GM04503 (cell line): ENCODE measurements at places on chromosomes 5 and 9.

DNA sequence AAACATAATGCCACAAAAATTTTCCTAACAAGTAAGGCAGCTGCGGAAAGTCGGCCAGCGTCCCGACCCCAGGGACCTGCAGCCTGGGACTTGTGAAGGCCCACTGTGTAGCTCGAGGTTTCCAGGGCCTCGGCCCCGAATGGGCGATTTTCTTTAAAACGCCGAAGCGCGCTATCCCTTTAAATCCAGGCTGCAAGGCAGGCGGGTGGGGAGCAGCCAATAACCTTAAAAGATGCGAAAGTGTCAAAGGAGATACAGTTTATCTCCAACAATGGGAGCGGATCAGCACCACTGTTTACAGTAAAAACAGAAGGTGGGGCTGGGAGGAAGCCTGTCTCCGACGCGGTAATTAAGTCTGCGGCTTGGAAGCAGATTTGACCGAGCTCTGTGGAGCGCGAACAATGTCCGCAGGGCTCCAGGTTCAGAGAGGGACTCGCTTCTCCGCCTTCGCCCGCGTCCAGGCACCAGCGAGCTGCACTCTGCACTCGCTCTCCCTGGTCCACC is 1.7 kb upstream of the ZSWIM6 start:
- DNase-seq, result no peak

- no peak for DNase-seq
Measured at GRCh38 chr5:24633715-24634325, 11.0 kb downstream of the CDH10 start.

DNA sequence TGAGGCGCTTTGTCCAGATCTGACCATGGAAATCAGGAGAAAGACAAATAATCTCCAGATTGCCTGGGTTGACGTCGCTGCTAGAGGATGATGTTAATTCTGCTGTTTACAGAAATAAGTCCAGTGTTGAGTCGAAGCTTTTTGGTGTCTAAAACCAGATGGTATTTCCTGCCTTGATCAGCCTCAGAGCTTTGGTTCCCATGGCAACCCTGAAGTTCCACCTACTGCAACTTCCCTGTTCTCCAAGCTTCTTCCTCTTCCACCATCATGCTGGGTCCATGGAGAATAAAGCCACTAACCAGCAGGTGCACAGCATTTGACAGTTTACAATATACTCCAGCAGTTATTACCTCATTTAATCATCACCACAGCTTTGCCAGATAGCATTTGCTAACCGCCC is 18.0 kb upstream of the GABBR2 start:
- DNase-seq, result no peak

DNA sequence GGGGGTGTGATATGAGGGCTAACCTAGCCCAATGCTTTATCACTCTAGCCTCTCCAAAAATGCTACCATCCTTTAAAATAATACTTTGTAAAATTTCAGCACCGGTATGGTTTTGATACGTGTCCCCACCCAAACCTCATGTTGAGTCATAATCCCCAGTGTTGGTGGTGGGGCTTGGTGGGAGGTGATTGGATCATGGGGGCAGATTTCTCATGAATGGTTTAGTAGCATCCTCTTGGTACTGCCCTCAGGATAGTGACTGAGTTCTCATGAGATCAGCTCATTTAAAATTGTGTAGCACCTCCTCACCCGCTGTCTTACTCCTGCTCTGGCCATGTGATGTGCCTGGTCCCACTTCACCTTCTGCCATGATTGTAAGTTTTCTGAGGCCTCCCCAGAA is 35.0 kb upstream of the ANKH start:
- DNase-seq, result no peak

GRCh38 chr9:107683566-107683965 is 194.0 kb upstream of the KLF4 start:
- DNase-seq, result no peak

GRCh38 chr9:128117613-128118471 is 9.7 kb downstream of the PTGES2 start:
- no peak for DNase-seq

DNA sequence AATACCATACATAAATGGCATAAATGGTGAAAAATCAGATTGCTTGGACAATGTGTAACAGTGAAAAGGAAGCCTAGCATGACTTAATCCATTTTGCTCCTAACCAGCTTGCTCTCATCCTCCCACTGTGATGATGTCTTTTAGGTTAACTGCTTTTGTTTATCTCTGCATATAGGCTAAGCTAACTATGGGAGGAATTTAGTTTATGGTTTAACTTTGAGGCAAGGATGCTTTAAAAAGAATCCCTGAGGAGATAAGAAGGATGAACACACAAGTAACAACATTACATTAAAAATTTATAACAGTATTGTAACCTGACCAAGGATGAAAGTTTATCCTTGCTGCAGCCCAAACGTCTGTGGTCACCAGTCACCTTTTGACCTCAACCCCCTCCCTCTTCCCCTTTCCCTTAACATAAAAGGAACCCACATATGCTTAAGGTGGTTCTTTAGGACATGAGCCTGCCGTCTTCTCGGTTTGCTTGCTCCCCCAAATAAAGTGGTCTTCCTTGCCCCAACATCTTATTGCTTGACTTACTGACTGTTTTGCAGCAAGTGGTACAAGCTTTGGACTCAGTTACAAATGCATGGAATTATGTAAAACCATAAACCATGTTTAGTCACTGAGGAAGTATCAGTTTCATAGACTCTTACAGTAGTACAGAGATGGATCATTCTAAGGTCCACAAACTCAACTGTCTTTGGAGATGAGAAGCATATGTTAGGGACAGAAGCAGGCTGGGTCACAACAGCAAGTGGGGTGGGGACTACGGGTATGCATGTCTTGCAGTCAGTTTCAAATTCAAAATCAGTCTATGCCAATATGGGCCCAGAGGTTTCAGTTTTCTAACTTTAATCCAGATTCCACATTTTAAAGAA is 31.3 kb downstream of the AGXT2 start:
- no peak for DNase-seq

GRCh38 chr9:68609901-68610415 is 69.3 kb upstream of the TMEM252 start:
- no peak for DNase-seq

DNA sequence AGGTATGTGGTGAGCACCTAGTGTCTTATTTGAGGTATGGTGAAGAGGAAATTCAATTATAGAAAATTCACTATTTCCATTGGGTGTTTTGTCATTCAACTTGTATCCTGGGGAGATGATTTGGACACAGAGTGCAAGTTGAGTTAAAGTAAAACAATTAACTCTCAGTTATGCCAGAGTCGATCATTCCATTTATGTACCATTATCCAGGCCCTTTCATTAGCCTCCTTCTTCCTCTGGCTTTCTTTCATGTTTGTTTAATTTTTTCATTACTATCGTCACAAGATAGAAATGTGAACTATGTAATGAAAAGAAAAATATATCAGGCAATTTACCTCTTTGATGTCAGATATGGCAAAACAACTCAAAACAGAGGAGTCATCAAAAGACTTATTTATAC is 1347.2 kb upstream of the NUDT12 start:
- no peak for DNase-seq

GRCh38 chr5:115069087-115069968 is 100.4 kb downstream of the TRIM36 start:
- peak; percentile 11 for DNase-seq

DNA sequence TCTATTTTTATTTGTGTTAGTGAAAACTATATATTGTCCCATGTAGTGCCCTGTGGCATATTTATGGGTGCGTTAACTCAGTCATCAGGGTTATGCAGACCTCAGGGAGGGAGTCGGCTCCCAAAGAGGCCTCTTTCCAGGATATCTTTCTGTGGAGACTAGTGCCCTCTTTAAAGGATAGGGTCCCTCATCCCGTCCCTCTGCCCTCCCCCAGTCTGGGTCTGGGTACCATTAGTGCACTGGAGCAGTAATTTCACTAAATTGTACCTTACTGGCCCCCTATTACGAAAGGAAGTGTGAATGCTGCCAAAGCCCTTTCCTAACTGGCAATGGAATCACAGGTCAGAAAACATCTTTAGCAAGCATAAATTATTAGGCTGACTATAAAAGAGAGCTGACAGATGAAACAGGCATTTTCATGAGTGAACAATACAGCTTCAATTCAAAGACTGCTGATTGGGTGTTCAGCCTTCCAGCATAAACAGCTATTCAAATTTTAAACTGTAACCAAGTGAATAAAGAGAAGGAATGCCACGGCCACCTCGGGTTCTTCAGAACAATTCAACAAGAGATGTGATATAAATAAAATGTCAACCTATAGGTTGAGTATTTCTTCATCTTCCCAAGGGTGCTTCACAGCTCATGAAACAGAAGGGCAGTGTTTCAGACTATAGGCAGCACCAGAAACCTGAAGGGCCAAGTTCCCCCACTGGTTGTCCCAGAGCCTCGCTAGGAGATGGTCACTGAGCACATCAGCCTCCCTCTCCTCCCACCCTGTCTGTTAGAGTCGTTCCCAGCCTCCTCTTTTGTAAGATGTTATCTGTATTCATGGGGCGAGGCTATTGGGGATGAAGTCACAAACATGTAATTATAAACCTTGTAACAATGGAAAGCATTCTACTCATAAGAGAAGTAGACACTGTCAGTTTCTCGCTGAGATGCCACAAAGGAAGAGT is 318.7 kb downstream of the TMEM161B start:
- no peak for DNase-seq

GRCh38 chr9:8468045-8468637 is 668.6 kb upstream of the DMAC1 start:
- DNase-seq, result no peak

DNA sequence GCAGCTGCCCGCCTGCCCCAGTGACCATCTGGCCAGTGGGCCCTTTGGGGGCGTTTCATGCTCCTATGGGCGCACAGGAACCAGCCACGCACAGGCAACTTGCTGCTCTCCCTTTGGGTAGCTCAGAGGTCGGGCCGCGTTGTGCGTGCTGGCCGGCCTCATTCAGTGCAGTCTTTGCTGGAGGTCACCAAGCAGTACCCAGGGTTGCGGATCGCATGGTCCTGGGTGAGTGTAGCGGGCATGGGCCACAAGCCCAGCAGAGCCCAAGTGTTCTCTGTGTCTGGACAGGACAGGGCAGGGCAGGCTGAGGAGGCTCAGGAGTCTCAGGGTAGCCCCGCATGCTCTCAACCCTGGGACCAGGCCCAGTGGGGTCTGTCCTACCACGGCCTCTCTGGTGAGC is 9.9 kb upstream of the MRNIP start:
- no peak for DNase-seq

DNA sequence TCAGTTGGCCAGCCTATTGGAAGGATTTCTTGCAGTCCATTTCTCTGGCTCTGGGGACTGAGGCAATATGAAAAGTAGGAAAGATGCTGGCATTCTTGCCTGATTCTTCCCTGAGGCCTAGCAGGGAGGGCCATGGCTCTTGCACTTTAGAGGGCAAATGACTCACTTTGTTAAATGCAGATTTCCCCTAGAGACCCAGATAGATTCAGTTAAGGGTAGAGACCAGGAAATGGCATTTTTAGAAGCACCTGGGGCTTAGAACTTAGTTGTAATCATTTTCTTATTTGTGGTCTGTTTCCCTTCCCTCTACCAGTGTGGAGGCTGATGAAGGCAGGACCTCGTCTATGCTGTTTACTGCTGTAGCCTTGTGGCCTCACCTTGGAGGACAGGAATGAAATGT is 112.8 kb upstream of the NR3C1 start:
- no peak for DNase-seq

DNA sequence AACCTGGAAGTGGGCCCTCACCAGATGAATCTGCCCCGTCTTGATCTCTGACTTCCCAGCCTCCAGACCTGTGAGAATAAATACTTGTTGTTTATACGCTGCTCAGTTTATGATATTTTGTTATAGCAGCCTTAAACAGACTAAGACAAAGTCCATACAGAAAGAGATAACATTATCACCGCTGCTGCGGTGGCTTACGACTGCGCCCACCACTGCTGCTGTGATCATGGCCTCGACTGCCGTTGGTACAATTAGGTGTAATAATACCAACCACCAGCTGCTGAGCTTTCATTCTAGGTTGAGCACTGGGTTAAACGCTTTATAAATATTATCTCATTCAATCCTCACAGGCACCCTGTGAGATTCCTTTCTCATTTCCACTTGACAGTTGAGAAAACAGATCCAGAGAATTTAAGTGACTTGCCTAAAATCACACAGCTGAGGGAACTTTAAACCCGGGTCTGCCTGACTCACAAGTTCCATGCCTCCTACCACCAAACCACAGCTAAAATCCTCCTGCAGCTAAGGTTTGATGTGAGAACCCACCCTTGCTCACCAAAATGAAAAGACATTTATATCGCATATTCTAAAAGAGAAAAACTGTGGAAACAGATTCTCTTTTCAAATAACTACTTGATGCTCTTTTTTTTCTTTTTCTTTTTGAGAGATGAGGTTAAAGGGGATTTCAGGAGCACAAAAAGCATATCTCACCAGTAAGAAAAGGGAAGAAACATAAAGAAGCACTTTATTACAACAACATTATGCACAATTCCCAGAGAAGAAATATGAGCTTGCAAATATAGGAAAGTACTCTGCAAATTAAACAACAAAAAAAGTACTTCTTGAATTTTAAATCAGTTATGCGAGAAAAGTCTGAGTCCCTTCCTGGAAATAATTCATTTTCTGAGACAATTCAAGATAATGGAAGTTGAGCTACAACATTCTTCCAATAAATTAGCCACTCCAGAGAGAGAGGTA is 23.9 kb downstream of the GOLM1 start:
- no peak for DNase-seq

- DNase-seq, result no peak
Measured at GRCh38 chr5:83564069-83564749, 92.7 kb downstream of the VCAN start.

- DNase-seq, result no peak
Measured at GRCh38 chr5:149392718-149393117, 13.6 kb upstream of the IL17B start.

DNA sequence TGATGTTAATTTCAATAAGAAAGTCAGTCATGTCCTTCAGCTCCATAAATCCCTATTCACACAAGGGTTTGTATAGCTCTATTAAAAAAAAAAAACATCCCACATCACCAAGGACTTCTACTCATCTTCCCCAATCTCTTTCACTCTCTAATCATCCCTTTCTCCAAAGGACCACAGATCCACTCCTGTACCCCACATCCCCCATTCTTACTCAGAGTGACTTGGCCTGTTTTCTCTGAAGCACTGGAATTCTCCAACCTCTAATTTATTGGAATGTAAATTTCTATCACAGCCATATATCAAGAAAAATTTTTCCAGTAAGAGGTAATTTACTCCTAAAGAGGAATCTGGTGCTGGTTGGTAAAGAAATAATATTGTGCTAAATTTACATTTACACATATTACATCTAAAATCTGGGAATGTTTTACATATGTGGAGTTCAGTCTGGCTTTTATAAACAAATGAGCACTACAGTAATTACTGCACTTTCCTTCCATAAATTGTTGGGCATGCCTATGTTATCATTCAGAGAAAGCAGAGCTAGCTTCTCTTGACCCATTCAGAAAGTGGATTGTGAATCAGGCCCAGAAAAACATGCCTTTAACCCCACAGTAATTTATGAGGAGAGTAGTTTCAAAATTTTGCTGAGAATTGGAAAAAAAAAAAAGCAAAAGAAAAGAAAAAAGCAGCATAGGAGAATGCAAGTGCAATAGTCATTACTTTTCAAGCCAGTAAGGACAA is 399.5 kb upstream of the TNC start:
- DNase-seq, result peak; percentile 61

- DNase-seq, result no peak
Measured at GRCh38 chr9:2465921-2466460, 155.6 kb upstream of the VLDLR start.
